T-cell (primary cell): ENCODE measurements at places on chromosomes 2 and 18.

DNA sequence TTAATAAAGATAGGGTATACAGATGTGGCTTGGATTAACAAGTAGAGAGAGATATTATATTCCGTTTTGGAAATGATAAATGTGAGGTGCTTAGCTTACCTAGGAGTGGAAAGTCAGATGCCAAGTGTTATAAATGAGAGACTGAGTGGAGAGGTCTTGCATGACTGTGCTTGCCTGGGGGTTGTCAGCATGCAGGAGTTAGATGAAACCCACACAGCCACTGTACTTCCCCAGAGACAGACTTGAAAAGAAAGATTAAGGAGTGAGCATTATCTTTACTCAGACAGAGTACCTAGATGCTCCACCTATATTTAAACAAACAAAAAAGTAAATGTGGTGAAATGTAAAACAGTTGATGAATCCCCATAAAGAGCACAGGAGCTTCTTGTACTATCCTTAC lies 482.7 kb downstream of the RIT2 start:
- DNase-seq = no peak

GRCh38 chr2:198167346-198167745 lies 363.0 kb downstream of the PLCL1 start:
- DNase-seq = no peak

DNA sequence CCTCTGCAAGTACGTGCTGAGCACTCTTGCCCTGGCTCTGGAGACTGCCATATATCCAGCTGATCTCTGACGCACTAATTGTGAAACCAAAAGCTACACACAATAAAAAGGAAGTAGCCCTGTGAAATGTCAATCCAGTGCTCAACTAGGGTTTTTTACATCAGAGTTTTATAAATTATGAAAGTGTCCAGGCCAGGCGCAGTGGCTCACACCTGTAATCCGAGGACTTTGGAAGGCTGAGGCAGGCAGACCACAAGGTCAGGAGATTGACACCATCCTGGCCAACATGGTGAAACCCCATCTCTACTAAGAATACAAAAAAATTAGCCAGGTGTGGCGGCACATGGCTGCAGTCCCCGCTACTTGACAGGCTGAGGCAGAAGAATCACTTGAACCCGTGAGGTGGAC lies 24.5 kb upstream of the PEX13 start:
- peak; percentile 19 for DNase-seq

DNA sequence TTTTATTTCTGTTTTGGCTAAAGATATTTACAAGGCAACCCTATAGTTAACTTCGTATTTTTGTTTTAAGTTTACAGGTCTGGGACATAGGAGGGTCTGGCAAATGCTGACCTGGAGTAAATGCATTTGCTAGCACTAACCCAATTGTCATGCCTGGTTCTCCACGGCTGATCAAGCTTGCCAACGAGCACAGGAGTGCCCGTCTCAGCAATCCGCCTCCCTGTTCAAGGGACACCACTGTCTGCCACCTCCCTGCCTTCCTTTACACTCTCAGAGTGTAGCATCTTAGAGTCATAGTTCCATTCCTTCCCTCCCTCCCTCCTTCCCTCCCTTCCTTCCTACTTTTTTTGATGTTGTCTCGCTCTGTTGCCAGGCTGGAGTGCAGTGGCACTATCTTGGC lies 104.6 kb downstream of the PLEKHM3 start:
- DNase-seq = no peak

- no peak for DNase-seq
These were observed 77.0 kb downstream of the ANTXR1 start for GRCh38 chr2:69089998-69090397.

GRCh38 chr2:161161074-161161706 lies 962 bp downstream of the TANK start:
- no peak for DNase-seq

GRCh38 chr2:137828624-137829023 lies 135.6 kb upstream of the HNMT start:
- DNase-seq = no peak

DNA sequence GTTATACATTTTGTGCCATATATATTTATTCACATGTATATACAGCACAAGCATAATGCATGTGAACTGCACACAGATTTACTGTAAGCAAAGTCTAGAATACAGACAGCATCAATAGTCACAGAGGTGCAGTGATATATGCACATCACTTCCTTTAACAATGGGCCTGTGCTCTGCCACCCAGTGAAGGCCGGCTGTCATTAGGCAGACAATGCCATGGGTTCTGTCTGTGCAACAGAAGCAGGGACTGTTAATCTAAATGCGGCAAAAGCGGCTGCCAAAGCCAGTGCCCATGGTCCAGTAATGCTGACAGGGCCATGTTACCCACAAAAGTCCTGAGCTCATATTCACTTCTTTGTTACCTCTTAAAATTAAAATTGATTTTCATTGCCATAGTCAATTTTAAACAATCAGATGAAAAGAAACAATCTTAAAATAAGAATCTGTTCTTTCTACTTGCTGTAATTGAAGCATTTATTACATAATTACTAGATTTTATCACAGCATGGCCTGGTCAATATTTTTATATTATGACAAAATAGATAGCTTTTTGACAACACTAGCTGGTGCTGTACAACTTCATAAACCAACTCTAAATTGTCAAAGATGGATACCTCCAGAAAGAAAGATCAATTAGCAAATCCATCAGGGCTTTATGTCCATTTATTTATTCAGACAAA lies 232.0 kb downstream of the STK39 start:
- no peak for DNase-seq

DNA sequence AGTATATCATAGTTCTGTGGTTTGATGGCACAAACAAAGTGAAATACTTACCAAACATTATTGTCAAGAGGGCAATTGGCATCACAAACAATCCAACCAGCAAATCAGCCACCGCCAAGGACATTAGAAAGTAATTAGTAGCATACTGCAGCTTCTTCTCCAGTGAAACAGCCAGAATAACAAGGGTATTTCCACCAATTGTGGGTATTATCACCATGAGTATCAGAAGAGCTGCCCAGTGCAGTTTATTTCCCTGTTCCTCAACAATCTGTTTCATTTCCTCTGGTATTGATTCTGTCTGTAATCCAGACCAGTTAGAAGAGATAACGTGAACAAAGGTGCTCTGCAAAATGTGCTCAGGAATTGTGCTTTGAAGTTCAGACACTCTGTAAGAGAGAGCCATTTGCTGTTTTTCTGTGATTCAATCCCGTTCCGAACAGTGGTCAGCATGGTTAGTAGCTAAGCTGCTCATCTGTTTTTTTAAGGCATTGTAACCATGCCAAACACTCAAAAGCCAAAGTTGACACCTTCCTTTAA lies 1.4 kb downstream of the HTR2B start:
- no peak for DNase-seq

DNA sequence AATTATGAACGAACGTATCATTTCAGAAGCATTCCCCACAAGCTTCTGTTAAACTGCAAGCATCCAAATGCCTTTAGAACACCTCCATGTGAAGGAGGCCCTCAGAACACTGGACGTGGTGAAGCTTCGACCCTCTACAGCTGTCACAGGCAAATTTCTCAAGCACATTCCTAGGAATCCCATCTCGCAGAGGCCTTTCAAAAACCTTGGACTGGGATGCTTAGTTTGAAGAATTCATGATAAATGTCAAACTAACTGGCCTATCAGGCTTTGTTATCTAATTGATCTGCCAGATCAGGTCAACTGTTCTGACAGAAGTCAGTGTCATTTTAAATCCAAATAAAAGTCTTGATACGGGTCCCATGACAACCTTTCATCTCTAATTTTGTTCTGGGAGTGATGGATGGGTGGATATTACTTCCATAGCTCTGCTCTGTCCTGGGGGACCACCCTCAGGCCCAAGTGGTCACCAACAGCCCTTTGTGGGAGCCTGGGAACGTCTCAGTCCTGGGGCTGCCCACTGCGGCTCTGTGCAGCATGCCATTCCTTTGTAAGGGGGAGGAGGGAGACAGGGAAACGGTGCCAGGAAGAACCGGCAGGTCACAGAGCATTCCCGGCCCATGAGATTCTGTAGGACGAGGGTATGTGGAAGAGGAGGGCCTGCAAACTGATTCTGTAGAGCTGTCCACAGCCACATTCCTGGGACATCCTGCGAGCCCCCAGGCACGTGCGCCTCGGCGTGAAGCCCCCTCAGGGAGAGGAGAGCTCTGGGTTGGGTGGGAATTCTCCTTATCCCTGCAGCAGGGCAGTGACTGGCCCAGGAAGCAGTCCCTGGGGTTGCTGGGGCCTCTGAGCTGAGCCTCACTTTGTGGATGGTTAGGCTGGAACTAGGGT lies 59.1 kb upstream of the PXDN start:
- no peak for DNase-seq

DNA sequence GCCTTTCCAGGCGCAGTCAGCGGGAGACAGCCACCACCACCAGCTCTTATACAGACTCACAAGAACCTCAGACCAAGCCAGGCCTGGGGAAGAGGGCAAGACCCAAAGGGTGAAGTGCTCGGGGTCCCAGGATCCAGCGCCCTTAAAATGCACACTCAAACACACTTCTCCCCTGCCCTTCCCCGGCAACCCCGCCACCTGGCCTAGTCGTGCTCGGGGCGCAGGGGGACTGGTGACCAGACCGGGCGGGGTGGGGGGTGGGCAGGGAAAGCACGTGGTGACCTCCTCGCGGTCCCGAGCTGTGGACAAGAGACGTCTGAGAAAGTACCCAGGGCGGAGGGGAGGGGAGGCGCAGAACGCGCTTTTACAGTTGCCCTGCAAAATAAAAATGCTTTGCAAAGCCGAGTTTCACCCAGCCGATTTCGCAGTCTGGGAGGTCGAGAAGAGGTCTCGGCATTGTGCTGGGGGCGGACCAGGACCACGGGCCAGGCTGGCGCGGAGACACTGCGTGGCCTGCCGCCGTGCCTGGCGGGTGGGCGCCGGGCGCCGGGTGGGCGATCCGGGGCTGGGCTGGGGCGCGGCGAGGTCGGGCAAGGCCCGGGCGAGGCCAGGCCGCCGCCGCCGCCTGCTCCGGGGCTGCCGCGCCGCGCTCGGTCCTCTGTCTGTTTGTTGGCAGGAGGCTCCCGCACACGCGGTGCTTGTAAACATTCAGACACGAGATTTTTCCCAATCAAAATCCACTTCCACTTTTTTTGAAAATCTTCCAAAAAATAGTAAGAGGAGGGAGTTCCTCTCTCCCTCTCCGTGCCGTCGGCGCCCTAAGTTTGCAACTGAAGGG lies 2.0 kb downstream of the BCL11A start:
- no peak for DNase-seq

GRCh38 chr18:56458770-56459712 lies 179.4 kb downstream of the TXNL1 start:
- no peak for DNase-seq

DNA sequence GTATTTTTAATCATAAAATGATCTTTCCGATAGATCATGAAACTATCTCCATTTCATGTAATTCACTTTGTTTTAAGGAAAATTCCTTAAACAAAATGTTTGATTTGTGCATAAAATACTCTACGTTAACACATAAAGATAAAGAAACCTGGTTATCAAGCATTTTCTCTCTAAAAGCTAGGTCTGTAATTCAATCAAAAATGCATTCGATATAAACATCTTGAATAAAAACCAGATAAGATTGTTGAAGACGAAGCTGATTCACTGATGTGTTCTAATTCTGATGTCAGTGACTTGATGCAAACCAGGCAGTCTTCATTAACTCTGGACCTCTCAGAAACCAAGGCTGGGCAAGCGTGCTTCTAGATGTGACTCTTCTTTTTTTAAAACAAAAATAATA lies 245.2 kb downstream of the CTNNA2 start:
- no peak for DNase-seq

GRCh38 chr2:106703161-106703560 lies 182.8 kb downstream of the ST6GAL2 start:
- no peak for DNase-seq

DNA sequence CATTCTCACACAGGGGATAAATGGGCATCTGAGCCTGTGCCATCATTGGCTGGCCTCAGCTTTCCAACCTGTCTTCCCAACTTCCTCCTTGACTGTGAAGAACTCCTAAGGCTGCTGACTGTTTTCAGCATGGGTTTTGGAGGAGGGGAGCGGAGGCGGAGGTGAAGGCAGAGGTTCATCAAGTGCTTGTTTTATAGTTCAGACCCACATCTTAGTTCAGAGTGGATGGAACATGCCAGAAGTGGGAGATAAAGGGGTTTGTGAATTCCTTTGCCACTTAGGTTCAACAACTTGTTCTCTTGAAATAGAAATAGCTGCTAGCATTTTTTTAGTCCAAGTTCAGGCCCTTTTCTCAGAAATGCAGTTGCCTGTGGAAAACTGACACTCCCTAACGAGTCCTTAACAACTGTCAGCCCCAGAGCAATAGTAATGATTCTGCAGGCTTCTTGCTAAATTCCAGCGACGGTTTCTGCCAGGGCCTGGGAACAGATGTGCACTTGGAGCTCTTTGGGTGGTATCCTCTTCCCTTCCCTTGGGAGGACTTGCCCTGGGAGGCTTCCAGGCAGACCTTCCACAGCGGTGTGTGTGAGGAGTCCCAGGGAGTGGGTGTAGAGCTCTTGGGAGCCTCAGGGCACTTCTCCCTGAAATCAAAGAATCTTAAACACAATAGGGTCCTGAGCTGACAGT lies 30.1 kb upstream of the ITGA6 start:
- no peak for DNase-seq

GRCh38 chr2:44398243-44398897 lies 36.6 kb downstream of the CAMKMT start:
- DNase-seq = no peak

GRCh38 chr18:13379062-13379865 lies 160.7 kb downstream of the LDLRAD4 start:
- DNase-seq = no peak

- no peak for DNase-seq
These were observed 5.4 kb downstream of the IRS1 start for GRCh38 chr2:226794196-226794661.

GRCh38 chr18:36031407-36031806 lies 36.0 kb downstream of the RPRD1A start:
- DNase-seq = no peak

GRCh38 chr2:127080938-127081755 lies 25.8 kb downstream of the BIN1 start:
- DNase-seq = peak; percentile 42

GRCh38 chr18:11284349-11284748 lies 135.0 kb upstream of the PIEZO2 start:
- DNase-seq = no peak

GRCh38 chr18:14908541-14908940 lies 160.6 kb downstream of the ANKRD30B start:
- no peak for DNase-seq

GRCh38 chr2:132863961-132864360 lies 194.0 kb upstream of the LYPD1 start:
- DNase-seq = no peak

DNA sequence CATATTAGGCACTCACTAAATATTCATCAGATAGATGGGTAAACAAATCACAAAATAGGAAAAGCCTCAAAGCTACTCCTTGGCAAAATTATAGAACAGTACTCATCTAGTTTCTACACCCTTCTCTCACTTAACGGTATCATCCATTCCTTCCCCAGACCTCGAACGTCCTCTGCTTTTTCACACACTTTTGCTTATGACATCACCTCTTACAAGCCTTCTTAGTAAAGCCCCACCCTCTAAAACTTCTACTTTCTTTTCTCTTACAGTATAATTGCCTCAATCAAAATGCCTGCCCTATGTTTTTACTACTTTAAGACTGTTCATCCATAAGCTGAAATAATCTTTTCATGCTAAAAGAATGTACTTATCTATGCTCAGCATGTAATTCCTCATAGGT lies 8.1 kb downstream of the CHN1 start:
- DNase-seq = no peak

GRCh38 chr2:222268311-222268990 lies 30.3 kb downstream of the PAX3 start:
- no peak for DNase-seq
